Stimulated activated CD4-positive, alpha-beta T cell treated with anti-CD3 and anti-CD28 coated beads, Interleukin-1b, Interleukin-23, amount 100 ng/mL, for 1 hour (primary cell): ENCODE measurements at places on chromosomes 3 and 15.

- no peak for DNase-seq
Measured at GRCh38 chr3:190089711-190090110, 31.0 kb downstream of the P3H2 start.

DNA sequence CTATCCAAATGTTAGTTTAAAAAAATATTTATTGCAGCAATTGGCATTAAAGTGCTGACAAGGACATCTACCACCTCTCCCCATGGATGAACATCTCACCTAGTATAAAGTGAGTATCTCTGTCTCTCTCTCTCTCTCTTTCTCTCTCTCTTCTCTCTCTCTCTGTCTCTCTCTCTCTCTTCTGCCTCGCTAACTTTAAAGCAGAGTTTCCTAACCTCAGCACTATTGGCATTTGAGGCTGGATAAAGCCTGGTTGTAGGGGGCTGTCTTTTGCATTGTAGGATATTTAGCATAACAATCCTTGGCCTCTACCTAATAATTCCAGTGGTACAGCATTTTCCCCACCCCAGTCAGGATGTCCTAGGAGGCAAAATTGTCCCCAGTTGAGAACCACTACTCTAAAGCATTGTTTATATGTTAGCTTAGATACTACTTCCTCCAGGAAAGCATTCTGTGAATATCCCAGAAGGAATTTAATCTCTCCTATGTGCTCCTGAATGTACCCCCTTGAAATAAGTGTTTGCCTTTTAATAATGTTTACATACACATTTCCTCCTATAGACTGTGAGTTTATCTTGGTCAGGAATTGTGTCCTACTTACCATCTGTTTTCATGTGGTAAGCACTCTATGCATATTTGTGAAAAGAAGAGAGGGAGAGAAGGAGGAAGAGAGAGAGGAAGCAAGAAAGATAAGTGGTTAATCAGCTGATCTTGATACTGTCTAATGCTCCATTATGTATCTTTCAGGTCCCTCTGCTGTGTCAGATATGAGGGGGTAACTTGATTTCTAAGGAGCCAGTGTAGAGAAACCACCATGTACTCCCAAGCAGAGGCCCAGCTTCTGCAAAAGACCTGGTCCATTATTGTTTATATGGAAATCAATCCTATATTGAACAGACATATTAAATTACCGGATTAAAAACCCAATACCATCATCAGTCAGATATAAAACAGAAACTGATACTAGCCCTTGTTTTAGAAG is 346.6 kb downstream of the RBMS3 start:
- DNase-seq: no peak

DNA sequence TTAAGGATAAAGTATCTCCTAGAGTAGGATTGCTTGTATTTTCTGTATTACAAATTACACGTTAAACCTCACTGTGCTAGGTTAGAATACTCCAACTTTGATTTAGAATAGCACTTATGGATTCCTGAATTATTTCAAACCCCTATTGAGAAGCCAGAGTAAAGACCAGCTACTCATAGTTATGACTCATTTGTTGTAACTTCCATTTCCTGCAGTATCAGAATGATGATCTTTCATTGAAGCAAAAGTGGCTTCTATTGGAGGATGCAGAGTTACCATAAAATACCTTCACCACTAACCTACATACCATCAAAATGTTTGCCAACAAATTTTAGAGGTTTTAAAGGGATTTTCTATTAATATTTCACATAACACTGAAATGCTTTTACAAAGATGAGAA is 1322.7 kb upstream of the ALCAM start:
- DNase-seq: no peak

GRCh38 chr15:51302480-51302879 is 35.9 kb downstream of the CYP19A1 start:
- DNase-seq: no peak

DNA sequence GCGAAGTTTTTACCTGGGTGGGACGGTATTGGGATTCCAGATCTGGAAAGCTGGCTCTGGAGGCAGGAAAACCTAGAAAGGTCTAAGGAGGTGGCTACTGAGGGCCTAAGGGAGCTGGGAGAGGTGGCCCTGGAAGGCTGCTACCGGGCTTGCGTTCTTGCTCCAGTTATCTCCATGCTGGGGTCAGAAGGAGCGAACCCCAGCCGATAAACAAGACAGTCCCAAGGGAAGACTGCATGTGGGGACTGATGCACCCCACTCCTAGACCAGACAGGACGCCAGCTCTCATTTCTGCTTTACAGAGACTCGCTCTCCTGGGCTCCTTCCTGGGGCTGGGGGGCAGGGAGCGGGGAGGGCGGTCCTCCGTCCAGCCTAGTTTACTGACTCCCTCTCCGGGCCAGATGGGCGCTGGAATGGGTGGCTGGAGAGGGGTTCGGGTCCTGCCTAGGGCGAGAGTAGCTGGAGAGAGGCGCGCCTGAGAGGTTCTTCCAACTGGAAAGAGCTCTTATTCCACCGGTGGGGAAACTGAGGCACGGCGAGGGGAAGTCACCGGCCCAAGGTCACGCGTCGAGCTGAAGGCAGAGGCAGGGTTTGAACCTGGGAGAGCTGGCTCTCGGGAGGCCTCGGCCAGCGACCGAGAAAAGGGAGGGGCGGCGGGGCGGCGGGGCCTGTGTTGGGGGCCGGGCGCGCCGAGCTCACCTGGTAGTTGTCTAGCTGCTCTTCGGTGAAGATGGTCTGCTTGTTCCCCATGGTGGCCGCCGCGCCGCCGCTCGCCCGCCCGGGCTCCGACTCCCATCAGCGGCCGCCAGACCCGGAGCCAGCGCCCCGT is 565 bp downstream of the CIB2 start:
- DNase-seq: no peak
